ENCODE measurements at places on chromosomes 7 and 10.

DNA sequence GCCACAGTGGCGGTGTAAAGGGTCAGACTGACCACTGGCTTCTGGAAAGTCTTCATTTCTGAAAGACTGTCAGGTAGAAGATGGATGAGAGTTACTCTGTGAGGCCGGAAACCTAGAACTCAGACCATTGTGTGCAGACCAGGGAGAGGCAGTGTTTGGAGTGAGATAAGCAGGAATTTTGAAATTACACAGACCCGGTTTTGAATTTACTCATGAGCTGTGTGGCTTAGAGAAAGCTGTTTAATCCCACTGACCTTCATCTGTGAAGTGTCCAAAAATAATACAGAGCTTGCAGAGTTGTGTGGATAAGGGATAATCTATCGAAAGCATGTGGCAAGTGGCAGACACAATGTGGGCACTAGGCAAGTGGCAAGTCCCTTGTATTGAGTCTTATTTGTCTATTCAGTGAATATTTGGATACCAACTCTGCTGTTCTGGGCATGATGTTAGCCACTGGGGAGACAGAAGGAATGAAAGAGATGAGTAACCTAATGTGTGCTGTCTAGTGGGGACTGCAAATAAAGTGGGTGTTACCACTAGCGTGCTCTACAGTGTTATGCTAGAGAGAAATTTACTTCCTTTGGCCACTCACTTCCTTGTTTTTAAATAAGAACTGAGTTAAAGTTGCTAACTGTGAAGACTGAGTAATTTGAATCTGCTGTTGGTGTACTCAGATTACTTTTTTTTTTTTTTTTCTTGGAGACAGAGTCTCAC lies 69.4 kb downstream of the KIAA1217 start:
- DNase-seq = no peak

DNA sequence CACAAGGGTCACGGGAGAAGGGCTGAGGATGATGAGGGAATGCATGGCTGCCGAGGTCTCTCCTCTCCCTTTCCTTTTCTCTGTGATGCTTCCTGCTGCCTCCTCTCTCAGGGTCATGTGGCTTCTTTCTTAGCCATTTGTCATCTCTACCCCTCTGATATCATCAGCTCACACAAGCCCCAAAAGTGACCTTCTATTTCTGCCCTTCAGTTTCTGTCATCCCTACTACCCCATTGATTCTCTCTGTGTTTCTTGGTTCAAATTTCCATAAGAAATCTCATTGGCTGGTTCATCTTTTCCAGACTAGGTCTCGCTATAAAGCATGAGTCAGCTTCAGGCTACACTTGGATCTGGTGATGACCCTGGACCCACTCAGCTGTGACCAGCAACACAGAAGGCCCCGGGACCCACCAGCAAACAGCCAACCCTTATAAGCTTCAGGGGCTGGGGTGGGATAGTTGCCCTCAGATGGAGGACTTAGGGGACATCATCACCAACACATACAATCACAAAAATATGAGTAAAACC lies 284.3 kb downstream of the SKAP2 start:
- DNase-seq = no peak

- DNase-seq = no peak
Observed at GRCh38 chr7:75879771-75880184, 944 bp downstream of the RHBDD2 start.

GRCh38 chr7:131071786-131072504 lies 255.7 kb upstream of the MKLN1 start:
- DNase-seq = no peak

GRCh38 chr7:55249332-55249731 lies 115.8 kb upstream of the LANCL2 start:
- no peak for DNase-seq

DNA sequence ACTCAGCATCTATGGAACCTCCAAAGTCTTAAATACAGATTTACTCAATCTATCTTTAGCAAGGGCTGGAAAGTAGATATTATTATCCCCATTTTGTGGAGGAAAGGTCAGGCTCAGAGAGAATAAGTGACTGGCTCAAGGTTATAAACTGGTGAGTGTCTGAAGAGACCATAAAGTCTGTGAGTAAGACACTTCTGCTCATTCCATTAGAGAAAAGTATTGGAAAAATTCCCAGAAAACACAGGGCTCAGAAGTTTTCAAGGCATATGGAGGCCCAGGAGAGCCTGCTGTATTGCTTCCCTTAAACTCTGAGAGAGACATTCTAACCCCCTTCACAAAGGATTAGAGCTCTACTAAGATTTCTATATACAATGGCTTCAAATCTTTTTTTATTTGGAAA lies 134.8 kb downstream of the PCDH15 start:
- no peak for DNase-seq

DNA sequence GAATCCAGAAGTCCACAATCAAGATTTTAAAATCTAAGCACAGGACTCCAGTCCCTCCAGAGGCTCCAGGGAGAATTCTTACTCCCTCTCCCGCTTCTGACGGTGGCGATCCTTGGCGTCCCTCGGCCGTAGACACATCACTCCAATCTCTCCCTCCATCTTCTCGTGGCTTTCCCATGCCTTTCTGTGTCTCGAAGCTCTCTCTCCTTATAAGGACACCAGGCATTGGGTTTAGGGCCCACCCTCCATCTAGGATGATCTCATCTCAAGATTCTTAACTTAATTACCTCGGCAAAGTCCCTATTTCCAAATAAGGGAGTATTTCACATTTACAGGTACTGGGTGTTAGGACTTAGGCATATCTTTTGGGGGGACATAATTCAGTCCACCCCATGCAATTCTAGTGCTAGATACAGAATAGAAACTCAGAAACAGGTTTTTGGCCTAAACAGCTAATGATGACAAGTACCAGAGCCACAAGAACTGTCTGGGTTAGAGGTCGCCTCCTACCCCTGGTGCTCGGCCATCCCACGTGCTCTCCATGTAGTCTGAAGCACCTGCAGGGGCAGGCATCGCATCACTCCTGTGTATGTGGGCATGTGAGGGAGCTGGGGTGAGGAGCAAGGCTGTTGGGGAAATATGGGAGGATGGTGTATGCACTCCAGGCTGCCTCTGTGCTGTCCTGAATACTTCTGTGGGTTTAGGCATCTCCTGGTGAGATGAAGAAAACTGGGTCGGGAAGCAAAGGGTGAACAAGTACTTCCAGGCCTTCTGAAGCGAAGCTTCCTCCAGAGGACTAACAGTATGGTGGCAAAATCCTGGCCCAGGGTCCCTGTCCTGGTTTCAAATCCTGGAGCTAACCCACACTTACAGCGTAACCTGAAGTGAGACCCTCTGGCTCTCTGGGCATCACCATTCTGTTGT lies 298.3 kb upstream of the ZMIZ1 start:
- DNase-seq = no peak

- no peak for DNase-seq
Observed at GRCh38 chr7:127881564-127881963, 149.7 kb downstream of the LRRC4 start.

GRCh38 chr10:7534480-7534852 lies 123.6 kb upstream of the SFMBT2 start:
- DNase-seq = no peak

GRCh38 chr7:149527414-149527813 lies 29.8 kb upstream of the ZNF746 start:
- DNase-seq = no peak

- no peak for DNase-seq
Observed at GRCh38 chr7:44313016-44313415, 12.4 kb downstream of the CAMK2B start.

GRCh38 chr10:93921338-93921737 lies 27.6 kb downstream of the SLC35G1 start:
- peak; percentile 20 for DNase-seq

DNA sequence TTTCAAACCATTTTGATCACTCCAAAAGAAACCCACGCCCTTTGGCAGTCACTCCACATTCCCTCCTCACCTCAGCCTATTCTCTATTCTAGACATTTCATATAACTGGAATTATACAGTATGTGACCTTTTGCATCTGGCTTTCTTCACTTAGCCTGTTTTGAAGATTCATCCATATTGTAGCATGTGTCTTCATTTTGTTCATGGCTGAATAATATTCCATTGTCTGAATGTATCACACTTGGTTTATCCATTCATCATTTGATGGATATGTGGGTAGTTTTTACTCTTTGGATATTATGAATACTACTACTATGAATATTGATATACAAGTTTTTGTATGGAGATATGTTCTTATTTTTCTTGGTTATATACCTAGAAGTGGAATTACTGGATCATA lies 3.5 kb upstream of the OTUD1 start:
- DNase-seq = no peak

GRCh38 chr7:150860291-150860977 lies 8.1 kb downstream of the AOC1 start:
- no peak for DNase-seq

DNA sequence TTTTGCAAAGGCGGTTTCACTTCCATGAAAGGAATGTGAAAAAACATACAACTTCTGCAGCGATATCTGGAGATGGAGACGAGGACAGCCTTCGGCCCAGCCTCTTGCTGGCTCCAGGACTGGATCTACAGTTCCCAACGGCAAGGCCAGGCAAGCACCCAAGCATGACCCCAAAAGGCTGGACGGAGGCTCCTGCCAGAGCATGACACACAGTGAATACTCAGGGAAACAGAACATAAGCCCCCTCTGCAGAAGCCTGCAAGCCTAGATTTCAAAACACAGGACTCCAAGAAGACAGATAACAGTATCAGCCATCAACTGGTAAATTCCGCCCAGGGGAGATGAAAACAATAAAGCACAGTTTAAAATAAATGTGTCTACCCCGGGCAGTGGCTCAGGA lies 3.3 kb upstream of the LRRC27 start:
- no peak for DNase-seq

DNA sequence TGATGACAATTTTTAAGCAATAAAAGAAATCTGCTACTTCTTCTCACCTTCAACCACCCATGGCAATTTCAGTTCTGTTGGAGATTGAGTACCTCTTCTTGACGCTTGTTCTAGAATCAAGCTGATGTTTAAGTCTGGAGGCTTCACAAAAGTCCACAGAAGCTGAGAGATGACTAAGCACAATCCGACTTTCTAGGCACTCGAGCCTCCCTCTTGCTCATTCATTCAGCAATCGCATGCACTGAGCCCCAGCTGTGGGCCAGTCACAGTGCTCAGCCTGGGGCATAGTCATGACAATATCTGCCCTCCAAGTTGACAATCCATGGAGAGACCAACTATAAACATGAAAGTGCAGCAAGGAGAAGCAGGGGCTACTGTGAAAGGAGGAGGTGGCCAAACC lies 103.2 kb downstream of the IPMK start:
- no peak for DNase-seq

DNA sequence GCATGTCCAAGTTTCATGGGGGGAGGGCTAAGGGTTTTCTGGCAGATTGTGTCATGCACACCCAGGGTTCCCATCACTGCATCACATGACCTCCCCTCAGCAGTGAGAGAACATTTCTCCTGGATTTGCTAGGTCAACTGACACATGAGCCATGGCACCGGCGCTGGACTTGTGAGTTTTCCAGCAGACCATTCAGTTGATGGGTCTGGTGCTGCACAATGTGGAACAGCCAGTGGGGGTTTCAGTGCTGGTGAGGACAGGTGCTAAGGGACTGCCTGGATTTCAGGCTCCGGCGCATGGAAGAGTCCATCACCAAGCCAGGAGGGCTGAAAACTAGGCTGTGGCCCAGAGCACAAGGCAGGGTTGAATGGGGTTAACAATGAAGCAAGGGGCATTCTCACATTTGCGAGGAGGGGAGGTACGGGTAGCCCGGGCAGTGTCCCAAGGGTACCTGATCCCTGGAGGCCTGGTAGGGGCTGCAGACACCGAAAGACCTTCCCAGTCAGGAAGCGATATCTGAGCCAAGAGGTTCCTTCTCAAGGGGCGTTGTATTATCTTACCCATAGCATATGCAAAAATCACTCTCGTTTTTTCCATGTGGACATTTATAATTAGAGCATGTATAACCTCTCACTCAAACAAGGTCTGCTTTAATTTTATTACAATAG lies 203.0 kb downstream of the TNS3 start:
- DNase-seq = no peak

- no peak for DNase-seq
Observed at GRCh38 chr10:55091691-55092328, 290.8 kb upstream of the PCDH15 start.

DNA sequence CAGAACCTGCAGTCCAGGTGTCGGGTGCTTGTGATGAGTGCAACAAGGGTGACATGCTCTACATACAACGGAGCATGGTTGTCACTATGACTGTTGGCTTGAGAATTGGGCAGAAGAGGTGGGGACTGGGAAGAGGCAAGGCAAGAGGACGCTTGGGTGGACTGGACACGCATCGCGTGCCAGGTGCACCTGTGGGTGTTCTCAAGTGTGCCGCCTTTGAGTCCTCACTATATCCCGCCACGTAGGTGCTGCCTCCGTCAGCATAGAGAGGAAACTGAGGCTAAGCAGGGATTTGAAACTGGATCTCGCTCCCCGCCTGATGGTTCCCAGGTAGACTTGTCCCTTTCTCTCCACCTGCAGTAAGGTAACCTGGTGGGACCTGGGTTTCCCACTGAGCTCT lies 27.2 kb downstream of the CDH23 start:
- no peak for DNase-seq

DNA sequence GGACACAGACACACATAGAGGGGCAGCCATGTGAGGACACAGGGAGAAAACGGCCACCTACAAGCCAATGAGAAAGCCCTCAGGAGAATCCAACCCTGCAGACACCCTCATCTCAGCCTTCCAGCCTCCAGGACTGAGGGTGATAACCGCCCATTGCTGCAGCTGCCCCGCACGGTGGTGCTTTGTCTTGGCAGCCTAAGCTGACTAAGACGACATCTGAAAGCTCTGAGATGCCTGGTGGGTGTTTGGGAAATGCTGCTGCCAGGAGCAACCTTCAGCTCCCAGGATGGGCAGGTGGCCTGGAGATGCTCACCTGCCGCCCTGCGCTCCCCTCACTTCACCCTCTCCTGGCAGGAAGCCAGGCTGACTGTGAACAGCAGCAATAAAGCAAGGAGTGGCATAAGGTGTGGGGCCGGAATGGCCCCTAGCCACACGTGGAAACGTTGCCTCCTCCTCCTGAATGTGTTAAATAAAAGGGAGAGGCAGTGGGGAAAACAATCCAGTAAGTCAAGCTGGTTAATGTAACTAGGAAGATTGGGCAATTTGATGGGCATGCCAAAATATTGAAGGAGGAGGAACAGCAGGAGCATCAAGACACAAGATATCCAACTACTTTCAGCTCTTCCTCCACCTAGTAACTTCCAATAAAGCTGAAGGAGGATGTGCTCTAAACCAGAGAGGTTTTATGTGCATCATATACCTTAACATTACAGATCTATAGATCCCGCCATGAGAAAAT lies 121.5 kb downstream of the TNS3 start:
- no peak for DNase-seq

DNA sequence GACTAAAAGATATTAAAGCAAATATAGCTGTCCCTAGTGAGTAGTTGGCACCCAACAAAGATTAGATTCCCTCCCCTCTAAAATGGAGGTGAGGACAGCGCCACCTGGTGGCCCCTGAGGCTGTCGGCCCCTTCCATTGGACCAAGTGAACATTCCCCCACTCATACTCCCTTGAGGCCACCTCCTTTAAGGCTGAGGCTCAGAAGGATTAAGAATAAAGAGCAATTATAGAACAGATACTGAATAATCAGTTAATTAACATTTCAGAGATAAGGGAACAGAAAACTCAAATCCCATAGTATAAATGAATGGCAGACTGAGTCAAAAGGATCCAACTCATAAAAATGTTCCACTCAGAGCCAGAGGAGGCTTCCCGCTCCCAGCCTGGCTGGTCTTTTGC lies 130.4 kb upstream of the GHITM start:
- DNase-seq = peak; percentile 44
